ENCODE measurements at places on chromosomes 5 and 9. TPM values are rescaled to one million over a fixed set of nuclear protein-coding genes. Genes with fewer than 3 reads are reported as not detected.

The NIM1K gene
- total RNA-seq: 0.67 TPM

The DAB2IP gene
- 36.6 TPM for total RNA-seq

The SLC36A3 gene
- total RNA-seq: not detected

The LSM11 gene
- total RNA-seq: 9.9 TPM

The TSSK1B gene
- total RNA-seq: 0.10 TPM

The CSF2 gene
- total RNA-seq: not detected

The PTGES gene
- total RNA-seq: 3.3 TPM

The AGXT2 gene
- not detected for total RNA-seq

The SLC25A51 gene
- total RNA-seq: 52.5 TPM

The PCDHB10 gene
- 4.3 TPM for total RNA-seq

DNA sequence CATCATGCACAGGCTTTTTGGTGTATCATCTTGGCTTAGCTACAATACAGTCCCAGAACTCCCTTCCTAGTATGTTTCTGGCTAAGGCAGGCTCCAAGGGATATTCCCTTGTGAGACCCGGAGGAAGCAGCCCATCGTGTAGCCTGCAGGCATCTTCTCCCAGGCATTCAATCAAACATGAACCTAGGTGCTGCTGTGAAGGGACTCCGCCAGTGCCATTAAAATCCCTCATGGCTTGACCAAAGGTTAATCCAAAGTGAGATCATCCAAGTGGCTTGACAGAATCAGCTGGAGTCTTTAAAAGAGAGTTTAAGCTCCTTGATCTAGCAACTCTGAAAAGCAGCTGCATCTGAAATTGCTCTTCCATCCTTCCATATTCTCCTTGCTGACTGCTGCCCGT is 333.9 kb downstream of the DIRAS2 start:
- no peaks in the 10 kb centered on the region for H3K27me3 ChIP-seq
- H3K4me1 ChIP-seq: peaks cover 6% of the 10 kb centered on the region
- no peak overlapping the region for H3K4me3 ChIP-seq

GRCh38 chr9:129348890-129349664 is 171.0 kb upstream of the IER5L start:
- no peaks in the 10 kb centered on the region for H3K27me3 ChIP-seq
- no peaks in the 10 kb centered on the region for H3K36me3 ChIP-seq
- no peak overlapping the region for H3K4me3 ChIP-seq
- peaks cover 17% of the 10 kb centered on the region for H3K4me1 ChIP-seq

- no peak overlapping the region for H3K4me3 ChIP-seq
- H3K36me3 ChIP-seq: peaks cover 3% of the 10 kb centered on the region
- no peaks in the 10 kb centered on the region for H3K4me1 ChIP-seq
- no peak for DNase-seq
Observed at GRCh38 chr9:136202454-136203407, 2.2 kb downstream of the LHX3 start.

DNA sequence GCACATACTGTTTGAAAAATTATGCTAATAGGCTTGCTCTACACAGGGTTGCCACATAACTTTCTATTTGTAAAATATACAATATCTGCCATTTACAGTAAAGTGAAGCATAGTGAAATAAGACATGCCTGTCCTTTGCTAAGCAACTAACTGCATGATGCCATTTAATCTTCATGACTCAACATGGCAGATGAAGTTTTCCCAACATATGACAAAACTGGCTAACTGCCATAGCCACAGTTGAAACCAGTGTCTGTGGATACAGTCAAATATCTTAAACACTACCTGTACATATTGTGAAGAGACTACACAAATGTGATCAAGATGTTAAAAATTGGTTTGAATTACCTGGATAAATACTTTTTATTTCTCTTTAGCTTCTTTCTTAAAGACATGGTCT is 3.1 kb upstream of the DMAC1 start:
- H3K27ac ChIP-seq: no peak overlapping the region
- H3K4me1 ChIP-seq: peaks cover 12% of the 10 kb centered on the region
- H3K27me3 ChIP-seq: peaks cover 10% of the 10 kb centered on the region
- H3K4me3 ChIP-seq: no peak overlapping the region
- H3K36me3 ChIP-seq: peaks cover 1% of the 10 kb centered on the region

- no peaks in the 10 kb centered on the region for H3K4me1 ChIP-seq
- no peaks in the 10 kb centered on the region for H3K27me3 ChIP-seq
- no peak overlapping the region for H3K4me3 ChIP-seq
- no peak for DNase-seq
- H3K36me3 ChIP-seq: no peaks in the 10 kb centered on the region
Observed at GRCh38 chr5:32462618-32463017, 18.1 kb upstream of the ZFR start.

GRCh38 chr5:119072496-119072895 is 1.6 kb downstream of the DMXL1 start:
- H3K4me1 ChIP-seq: peaks cover 42% of the 10 kb centered on the region
- peaks cover 2% of the 10 kb centered on the region for H3K36me3 ChIP-seq
- no peak for DNase-seq
- H3K4me3 ChIP-seq: peak overlapping the region; percentile 47

DNA sequence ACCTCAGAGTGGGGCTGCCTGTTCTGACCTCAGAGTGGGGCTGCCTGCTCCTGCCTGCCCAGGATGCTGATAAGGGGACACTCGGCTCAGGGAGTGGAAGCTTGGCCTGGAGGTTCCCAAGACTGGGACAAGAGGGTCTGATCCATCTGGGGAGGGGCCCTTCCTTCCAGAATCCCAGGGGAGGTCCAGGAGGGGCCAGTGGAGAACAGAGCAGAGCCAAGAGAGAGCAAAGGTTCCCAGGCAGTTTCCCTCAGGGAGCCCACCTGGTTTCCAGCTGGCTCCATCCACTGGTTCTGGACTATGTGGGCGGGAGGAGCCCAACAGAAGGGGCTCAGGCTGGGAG is 49.1 kb upstream of the RNU6ATAC start:
- DNase-seq: no peak
- no peaks in the 10 kb centered on the region for H3K27me3 ChIP-seq
- H3K27ac ChIP-seq: no peak overlapping the region
- no peak overlapping the region for H3K4me3 ChIP-seq
- peaks cover 21% of the 10 kb centered on the region for H3K4me1 ChIP-seq
- H3K36me3 ChIP-seq: no peaks in the 10 kb centered on the region

GRCh38 chr5:137090151-137090550 is 409.0 kb downstream of the SPOCK1 start:
- DNase-seq: no peak
- no peaks in the 10 kb centered on the region for H3K36me3 ChIP-seq
- H3K4me1 ChIP-seq: peaks cover 13% of the 10 kb centered on the region
- H3K27ac ChIP-seq: no peak overlapping the region
- H3K27me3 ChIP-seq: no peaks in the 10 kb centered on the region
- no peak overlapping the region for H3K4me3 ChIP-seq

DNA sequence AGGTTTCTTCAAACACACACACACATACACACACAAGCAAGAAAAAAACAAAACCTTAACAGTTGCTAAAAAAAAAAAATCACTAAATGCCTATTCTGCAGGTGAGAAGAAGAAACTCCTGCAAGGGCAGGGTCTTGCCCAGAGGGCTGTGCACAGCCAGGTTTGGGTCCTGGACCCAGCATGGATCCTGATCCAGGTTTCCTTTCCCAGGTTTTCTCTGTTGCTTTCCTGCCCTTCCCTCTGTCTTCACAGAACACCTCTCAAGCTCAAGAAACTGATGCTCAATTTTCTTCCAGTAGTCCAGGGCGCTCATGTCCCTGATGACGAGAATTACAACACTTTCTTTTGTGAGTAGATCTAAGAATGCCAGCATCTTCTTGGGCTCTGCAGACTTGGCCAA is 136.6 kb downstream of the PAX5 start:
- H3K36me3 ChIP-seq: no peaks in the 10 kb centered on the region
- no peak overlapping the region for H3K4me3 ChIP-seq
- H3K27me3 ChIP-seq: peaks cover 81% of the 10 kb centered on the region
- no peak for DNase-seq
- no peak overlapping the region for H3K27ac ChIP-seq

- no peaks in the 10 kb centered on the region for H3K27me3 ChIP-seq
- H3K4me1 ChIP-seq: peaks cover 92% of the 10 kb centered on the region
- no peak overlapping the region for H3K4me3 ChIP-seq
- peak overlapping the region; percentile 93 for H3K27ac ChIP-seq
- H3K36me3 ChIP-seq: no peaks in the 10 kb centered on the region
- DNase-seq: no peak
Observed at GRCh38 chr5:172901012-172901780, 58.0 kb upstream of the RPL26L1 start.

- DNase-seq: no peak
- H3K27me3 ChIP-seq: no peaks in the 10 kb centered on the region
- H3K36me3 ChIP-seq: no peaks in the 10 kb centered on the region
- peaks cover 18% of the 10 kb centered on the region for H3K4me1 ChIP-seq
Observed at GRCh38 chr5:28403846-28404245, 1365.5 kb upstream of the CDH9 start.

- H3K36me3 ChIP-seq: no peaks in the 10 kb centered on the region
- no peaks in the 10 kb centered on the region for H3K27me3 ChIP-seq
- H3K4me1 ChIP-seq: peaks cover 41% of the 10 kb centered on the region
- no peak overlapping the region for H3K4me3 ChIP-seq
- no peak overlapping the region for H3K27ac ChIP-seq
- no peak for DNase-seq
Observed at GRCh38 chr9:123338710-123339665, 17.0 kb upstream of the CRB2 start.

- no peaks in the 10 kb centered on the region for H3K36me3 ChIP-seq
- H3K4me3 ChIP-seq: no peak overlapping the region
- no peak for DNase-seq
- no peak overlapping the region for H3K27ac ChIP-seq
- H3K27me3 ChIP-seq: peaks cover 3% of the 10 kb centered on the region
- peaks cover 4% of the 10 kb centered on the region for H3K4me1 ChIP-seq
Observed at GRCh38 chr5:74130155-74130897, 504.3 kb downstream of the ARHGEF28 start.

DNA sequence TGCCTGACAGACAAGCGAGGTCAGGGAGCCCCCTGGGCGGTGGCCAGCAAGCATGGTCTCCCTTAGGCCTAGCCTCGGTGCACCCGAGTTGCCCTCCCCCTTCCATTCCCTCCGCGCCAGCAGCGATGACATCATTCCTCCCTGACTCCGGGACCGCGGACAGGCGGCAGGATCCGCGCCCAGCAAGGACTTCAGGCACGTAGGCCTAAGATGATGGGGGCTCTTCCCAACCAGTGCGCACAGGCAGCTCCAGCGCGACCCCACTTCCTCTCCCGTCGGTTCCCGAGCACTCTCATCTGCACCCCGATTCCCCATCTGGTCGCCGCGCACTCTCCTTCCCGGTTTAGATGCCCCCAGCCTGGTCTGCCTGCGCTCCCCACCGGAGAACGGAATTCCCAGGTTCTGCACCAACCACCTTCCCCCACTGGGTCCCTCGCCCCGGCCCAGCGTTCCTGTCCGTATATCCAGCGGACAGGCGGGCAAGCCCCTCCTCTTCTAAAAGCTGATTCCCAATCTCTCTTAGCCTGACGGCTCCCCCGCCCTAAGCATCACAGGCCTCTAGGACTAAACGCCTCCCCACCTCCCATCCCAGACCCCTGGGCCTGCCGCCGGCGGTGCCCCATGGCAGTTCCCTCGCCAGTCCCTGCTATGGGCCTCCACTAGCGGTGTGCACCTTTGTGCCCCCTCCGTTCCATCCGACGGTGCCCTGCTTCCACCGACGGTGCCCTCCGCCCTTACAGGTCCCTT is 931 bp downstream of the FAM219A start:
- peak; percentile 93 for DNase-seq
- H3K4me3 ChIP-seq: peak overlapping the region; percentile 98
- peak overlapping the region; percentile 95 for H3K27ac ChIP-seq
- peaks cover 1% of the 10 kb centered on the region for H3K36me3 ChIP-seq
- H3K4me1 ChIP-seq: peaks cover 37% of the 10 kb centered on the region

DNA sequence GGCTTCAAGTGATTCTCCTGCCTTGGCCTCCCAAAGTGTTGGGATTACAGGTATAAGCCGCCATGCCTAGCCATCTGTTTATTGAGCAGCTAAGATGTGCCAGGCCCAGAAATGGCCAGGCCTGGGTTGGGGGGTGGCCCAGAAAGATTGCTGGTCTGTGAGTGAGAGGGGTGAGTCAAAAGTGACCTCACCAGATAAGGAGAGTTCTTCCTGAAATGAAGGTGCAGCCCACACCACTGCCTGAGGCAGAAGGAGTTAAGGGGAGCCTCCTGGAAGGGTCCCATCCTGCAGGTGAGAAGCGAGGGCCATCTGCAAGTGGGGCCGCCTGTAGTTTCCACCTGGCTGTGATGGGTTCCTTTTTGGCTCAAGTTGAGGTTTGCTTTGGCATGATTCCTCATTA is 96.9 kb upstream of the KLF4 start:
- no peaks in the 10 kb centered on the region for H3K4me1 ChIP-seq
- peaks cover 15% of the 10 kb centered on the region for H3K27me3 ChIP-seq
- no peak overlapping the region for H3K4me3 ChIP-seq

GRCh38 chr5:173901705-173902104 is 13.6 kb downstream of the CPEB4 start:
- no peak overlapping the region for H3K4me3 ChIP-seq
- H3K4me1 ChIP-seq: peaks cover 30% of the 10 kb centered on the region
- no peak for DNase-seq

- H3K4me1 ChIP-seq: peaks cover 14% of the 10 kb centered on the region
- no peak overlapping the region for H3K4me3 ChIP-seq
- DNase-seq: peak; percentile 68
Observed at GRCh38 chr5:411728-412127, 31.2 kb upstream of the EXOC3 start.

- no peaks in the 10 kb centered on the region for H3K27me3 ChIP-seq
- no peaks in the 10 kb centered on the region for H3K36me3 ChIP-seq
- peaks cover 6% of the 10 kb centered on the region for H3K4me1 ChIP-seq
Observed at GRCh38 chr5:124963236-124963919, 216.9 kb upstream of the ZNF608 start.

- no peak for DNase-seq
- H3K27ac ChIP-seq: no peak overlapping the region
- peaks cover 11% of the 10 kb centered on the region for H3K4me1 ChIP-seq
- H3K4me3 ChIP-seq: no peak overlapping the region
Observed at GRCh38 chr9:91178281-91179236, 183.2 kb downstream of the AUH start.

DNA sequence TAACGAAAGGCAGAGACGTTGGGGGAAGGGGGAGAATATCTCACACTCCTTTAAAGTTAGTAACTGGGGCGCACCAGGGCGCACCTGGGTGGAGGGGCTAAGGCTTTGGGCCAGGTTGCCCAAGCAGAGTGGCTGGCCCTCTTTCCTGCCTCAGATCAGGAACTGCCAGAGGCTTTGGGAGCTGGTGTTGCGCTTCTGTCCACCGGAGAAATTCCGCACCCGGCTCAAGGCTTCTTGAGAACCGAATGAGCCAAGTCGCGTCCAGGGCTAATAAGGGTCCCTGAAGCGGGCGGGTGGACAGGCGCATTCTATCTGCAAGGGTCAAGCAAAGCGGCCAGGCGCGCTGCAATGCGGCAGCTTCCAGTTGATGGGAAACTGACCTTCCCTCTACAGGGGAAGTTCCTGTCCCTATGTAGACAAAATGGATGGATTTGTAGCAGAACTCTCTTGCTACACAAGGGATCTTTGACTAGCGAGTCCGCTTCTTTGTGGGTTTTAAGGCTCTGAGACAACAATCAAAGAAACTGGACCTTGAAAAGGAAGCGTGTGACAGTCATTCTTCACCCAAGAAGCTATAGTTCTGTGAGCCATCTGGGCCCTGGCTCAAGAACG is 5.5 kb downstream of the PAX5 start:
- H3K36me3 ChIP-seq: peaks cover 3% of the 10 kb centered on the region
- H3K4me3 ChIP-seq: no peak overlapping the region
- H3K27me3 ChIP-seq: peaks cover 73% of the 10 kb centered on the region
- peaks cover 27% of the 10 kb centered on the region for H3K4me1 ChIP-seq
